ENCODE measurements at places on chromosomes 1 and 21.

DNA sequence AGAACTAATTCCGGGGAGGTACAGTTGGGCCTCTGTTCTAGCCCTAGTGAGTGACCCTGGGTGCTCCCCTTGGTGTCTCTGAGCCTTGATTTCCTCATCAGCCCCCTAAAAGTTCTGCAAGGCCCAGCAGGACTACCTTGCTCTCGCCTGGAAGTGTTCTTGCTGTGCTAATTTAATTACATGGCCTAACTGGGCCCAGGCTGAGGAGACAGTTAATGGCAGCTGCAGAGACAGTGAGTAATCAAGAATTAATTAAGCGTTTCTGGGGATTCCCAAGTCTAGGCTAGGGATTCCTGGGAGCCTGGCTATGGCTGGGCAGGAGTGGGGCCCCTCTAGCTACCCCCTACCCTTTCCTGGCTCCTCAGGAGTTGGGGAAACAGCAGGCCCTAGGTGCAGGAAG lies 24.7 kb upstream of the DMBX1 start:
- no peak for DNase-seq

- DNase-seq, result no peak
Observed at GRCh38 chr1:2115702-2116341, 65.6 kb downstream of the PRKCZ start.

DNA sequence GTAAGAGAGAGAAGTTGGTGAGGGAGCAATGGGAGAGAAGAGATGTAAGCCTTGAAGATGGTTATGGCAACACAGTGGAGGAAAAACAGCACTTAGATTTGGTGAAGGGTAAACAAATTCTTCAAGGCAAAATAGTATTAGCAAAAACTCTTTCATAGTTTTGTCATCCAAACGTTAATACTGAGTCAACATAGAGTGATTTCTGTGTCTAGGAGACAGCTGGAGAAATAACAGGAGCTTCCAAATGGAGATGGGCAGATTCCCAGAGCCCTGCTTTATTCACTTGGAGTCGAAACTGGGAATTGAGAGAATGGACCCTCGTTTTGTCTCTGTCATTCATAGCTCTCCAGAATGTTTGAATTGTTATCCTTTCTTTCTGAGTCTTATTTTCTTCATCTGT lies 68.3 kb downstream of the PLA2G4A start:
- no peak for DNase-seq

GRCh38 chr1:238468068-238468467 lies 577.3 kb upstream of the ZP4 start:
- no peak for DNase-seq

DNA sequence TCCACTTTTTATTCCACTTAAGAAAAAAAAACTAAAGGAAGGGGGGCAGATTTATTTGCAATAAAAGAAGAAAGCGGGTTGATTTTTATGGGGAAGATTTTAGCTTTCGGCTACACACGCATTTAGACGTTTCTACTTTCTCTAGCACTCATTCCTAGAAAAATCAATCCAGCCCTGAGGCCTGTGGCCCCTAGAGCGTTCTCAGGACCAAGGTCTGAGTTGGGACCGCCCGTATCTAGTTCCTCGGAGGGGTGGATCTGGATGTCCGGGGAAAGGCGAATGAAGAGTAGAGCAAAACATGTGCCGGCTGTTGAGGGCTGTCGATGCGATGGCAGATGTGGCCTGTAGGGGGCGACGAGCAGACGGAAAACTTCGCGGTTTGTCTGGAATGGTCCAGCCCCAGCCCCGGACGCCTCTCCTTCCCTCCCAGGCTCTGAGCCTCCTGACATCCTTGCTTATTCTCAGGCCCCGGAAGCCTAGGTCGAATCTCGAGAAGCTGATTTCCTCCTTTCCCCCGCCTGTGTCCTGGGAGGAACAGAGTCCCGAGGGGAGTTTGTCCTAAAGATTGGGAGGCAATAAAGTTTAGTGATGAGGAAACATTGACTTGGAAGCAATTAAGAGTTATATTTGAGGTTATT lies 5.2 kb downstream of the FOXD3 start:
- no peak for DNase-seq

DNA sequence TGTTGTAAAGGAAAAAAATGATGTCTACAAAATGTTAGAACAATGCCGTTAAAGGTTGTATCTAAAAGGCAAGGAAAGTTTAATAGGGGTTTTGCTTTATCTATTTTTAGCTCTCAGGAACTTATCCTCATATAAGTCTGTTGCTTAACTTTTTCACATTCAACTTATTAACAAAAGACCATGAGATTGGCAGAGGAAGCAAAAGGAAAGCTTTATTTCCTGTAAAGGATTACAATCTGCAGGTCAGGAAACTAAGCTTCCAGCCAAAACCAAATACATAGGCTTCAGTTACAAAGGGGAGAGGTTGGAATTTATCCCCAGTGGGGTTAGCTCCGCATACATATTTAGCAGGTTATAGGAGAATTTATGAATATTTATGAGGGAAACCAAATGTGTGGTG lies 58.7 kb upstream of the KIAA1614 start:
- DNase-seq, result no peak

GRCh38 chr1:32151319-32151787 lies 28.1 kb upstream of the TXLNA start:
- no peak for DNase-seq

GRCh38 chr1:14939527-14940284 lies 213.8 kb upstream of the TMEM51 start:
- DNase-seq, result no peak

GRCh38 chr1:209893751-209894150 lies 44.3 kb upstream of the SYT14 start:
- DNase-seq, result no peak

DNA sequence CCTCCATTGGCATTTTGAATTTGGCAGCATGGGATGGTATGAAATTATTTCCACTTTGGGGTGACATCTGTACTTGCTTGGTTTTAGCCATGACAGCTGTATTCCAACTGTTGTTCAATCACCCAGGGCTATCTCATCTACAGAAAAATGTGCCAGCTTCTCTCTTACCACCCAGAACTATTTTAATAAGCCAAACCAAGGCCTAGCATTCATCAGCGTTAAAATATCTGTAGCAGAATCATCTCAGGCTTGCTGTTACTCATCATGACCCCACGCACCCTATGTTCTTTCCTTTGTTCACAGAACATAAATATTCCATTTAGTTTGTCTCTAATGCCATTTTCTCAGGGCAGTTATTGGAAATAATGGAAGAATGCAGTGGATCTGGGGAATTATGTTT lies 49.8 kb downstream of the GIPC2 start:
- DNase-seq, result no peak

DNA sequence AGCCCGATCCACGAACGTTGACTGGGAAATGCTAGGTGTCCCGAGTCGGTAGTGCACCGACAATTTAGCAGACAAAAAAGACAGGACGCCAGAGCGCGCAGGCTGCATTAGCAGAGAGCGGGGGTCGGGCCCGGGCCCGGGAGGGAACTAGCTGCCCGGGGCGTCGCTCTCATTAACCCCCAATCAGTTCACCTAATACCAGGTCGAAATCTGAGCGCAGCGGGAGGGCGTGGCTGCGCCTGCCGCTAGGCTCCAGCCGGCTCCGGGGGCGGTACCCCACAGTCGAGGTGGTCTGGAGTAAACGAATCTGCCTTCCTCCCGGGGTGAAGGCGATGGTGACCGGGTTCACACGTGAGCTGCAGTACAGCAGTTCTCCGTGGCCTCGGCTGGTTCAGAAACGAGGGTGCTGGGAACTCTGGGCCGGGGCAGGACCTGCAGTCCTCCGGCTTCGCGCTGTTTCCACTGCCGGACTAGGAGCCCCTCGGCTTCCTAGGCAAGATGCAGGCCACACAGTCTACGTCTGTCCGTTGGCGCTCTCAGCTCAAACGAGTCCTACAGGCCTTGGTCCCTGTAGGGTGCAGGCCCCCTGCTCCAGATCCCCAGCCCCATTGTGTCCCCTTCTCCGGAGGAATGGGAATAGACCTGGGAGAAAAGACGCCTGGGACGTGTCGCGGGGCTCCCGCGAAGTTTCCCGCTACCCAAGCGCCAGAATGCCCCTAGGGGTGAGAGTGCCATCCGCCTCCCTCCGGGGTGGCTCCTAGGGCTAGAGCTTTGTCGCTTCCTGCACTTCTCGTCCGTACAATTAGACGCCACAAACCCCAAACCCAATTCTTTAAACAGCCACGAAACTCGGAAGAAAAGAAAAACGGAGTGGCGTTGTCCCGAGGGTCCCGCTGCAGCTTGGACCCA lies 2.0 kb downstream of the GFI1 start:
- DNase-seq, result peak; percentile 76

DNA sequence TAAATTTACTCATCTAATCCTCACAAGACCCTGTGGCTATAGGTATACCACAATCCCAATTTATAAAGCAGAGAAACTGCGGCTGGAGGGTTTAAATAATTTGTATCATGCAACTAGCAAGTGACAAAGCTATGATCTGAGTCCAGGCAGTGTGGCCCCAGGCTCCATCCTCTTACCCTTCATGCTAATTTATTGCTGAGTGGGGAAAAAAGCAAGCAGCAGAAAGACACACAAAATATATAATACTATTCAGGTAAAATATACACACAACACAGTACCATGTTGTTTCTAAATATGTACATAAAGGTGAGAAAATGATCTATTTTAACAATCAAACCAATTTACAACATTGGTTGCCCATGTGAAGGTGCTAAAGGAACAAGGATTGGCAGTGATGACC lies 17.3 kb upstream of the LORICRIN start:
- no peak for DNase-seq

- no peak for DNase-seq
Observed at GRCh38 chr1:973459-974292, 7.4 kb downstream of the PLEKHN1 start.

DNA sequence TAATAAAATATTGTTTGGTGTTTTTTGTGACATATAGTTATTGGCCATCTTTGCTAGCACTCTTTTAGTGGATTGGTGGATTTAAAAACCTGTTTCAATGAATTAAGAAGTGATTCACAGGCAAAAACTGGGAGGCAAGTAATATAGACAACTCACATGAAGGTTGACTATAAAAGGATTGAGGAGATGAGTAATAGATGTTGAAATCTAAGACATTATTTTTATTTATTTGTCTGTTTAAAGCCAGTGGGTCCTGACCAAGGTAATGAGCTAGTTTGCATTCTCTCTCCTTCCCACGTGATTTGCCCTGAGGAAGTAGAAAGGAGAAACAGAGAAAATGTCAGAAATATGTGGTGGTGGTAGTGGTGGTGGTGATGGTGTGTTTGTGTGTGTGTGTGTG lies 351.5 kb upstream of the ZP4 start:
- DNase-seq, result no peak

DNA sequence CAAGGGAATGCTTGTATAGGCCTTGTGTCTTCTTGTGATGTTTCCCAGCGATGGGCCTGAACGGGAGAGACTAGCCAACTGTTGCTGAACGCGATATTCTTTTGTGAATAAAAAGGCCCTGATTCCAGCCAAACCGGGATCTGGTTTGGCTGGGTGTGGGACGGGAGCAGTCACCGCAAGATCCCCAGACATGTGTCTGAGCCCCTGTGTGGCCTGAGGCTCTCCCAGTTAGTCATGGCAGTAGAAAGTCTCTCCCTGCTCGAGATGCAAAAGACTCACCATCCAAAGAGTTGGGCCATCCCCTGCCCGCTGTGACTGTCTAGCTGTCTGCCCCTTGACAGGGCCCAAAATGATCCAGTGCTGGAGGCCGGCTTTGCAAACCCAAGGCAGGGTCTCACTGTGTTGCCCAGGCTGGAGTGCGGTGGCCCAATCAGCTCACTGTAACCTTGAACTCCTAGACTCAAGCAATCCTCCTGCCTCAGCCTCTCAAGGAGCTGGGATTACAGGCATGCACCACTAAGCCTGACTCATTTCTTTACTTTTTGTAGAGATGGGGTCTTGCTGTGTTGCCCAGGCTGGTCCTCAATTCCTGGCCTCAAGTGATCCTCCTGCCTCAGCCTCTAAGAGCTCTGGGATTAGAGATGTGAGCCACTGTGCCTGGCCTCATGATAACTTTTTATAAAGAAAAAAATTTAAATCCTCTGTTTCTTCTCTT lies 56.4 kb downstream of the KIF26B start:
- DNase-seq, result no peak

DNA sequence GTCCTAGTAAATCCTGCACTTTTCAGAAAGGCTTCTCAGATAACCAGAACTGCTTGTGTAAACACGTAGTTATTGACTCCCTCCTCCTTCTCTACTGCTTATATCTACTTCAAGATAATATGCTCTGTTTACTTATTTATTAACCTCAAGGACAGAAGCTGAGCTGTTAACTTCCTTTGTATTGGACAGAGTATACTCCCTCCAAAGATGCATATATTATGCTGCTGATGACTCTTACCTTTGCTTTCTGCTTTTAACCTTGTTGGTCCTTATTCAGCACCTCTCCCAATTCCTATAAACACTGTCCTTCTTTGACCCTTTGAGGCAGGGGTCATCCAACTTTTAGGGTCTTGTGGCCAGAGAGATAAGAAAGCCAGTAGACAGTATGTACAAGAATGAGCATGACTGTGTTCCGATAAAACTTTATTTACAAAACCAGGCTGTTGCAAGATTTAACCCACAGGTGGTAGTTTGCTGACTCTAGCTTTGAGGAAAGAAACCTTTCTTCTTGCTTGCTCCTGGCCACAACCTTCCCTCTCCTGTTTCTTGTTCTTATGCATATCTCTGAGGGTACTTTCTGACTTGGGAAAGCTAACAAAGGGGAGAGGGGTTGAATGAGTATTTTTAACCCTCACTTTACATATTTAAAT lies 4.9 kb downstream of the TPM3 start:
- DNase-seq, result no peak

- DNase-seq, result no peak
Observed at GRCh38 chr21:43911935-43912487, 47.0 kb downstream of the AGPAT3 start.

DNA sequence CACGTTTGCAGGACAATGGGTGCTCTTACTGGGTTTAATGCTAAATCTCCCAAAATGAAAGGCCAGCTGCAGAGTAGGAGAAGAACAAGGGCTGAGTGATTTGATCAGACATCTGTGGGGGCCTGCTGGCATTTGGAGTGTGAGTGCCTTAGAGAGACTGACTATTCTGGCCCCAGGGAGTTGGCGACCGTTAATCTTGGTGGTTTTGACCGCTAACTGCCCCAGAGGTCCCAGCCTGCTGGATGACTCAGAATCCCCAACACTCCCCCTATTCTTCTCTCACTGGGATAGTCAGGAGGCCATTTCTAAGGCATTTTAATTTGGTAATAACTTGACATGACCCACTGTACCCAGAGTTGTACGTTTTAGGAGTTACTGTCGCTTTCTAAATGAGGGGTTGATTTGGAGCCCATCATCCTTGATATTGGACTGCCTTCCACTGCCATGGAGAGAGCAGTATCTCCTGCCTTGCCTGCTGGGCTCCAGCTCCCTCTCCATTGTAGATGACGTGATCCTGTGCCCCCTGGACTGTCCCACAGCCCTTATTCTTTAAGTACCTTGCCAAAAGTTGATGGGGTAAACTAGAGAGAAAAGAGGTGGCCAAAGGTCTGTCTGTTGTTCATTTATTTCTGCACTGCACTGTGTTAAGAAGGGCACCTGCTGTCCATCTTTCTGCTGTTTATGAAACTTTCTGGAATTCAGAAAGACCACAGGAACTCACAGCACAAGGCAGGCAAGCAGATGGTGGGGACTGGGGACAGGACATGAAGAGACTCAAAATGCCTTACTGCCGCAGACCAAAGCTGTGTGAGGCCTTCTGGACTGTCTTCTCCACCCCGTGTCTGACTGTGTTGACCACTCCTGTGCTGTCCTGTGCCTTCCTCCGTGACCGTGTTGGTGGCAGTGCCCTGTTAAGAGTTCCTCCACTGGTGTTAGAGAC lies 98.2 kb upstream of the ARTN start:
- DNase-seq, result no peak

- no peak for DNase-seq
Observed at GRCh38 chr1:29156543-29157268, 25.0 kb downstream of the SRSF4 start.

Measured in stimulated activated CD4-positive, alpha-beta T cell treated with anti-CD3 and anti-CD28 coated beads, Interleukin-12 subunit alpha, Interleukin-12 subunit beta, amount 100 ng/mL, for 4 hours (primary cell).